Bronchus fibroblast of lung (primary cell): ENCODE measurements at places on chromosomes 13 and 19. TPM values are rescaled to one million over a fixed set of nuclear protein-coding genes. Genes with fewer than 3 reads are reported as not detected.

SLAIN1 gene
- total RNA-seq, result 0.15 and 0.17 TPM in 2 replicates

FCHO1 gene
- total RNA-seq, result 1.0 and 1.8 TPM in 2 replicates

MADCAM1 gene
- total RNA-seq, result 0.50 TPM in 1 of 2 replicates, not detected in the other

ZNF99 gene
- not detected in 2 replicates for total RNA-seq

AP1M2 gene
- 2.0 TPM in 1 of 2 replicates, not detected in the other for total RNA-seq

ZNF610 gene
- total RNA-seq, result 1.5 and 1.8 TPM in 2 replicates

GYS1 gene
- 28.7 and 30.8 TPM in 2 replicates for total RNA-seq

ZNF134 gene
- total RNA-seq, result 8.4 and 9.1 TPM in 2 replicates

CATSPERD gene
- total RNA-seq, result not detected in 2 replicates

ZNF223 gene
- 2.4 and 3.5 TPM in 2 replicates for total RNA-seq

NACC1 gene
- 73.7 and 79.7 TPM in 2 replicates for total RNA-seq

FUZ gene
- 30.1 and 31.8 TPM in 2 replicates for total RNA-seq

MEIOSIN gene
- not detected in 2 replicates for total RNA-seq

TGFB1 gene
- 7.1 and 7.7 TPM in 2 replicates for total RNA-seq

GAPDHS gene
- total RNA-seq, result not detected in 2 replicates

ACOD1 gene
- total RNA-seq, result not detected in 2 replicates

RGL3 gene
- total RNA-seq, result not detected in 2 replicates

LONP1 gene
- 98.4 and 109 TPM in 2 replicates for total RNA-seq

CYP4F3 gene
- not detected in 2 replicates for total RNA-seq

PRR36 gene
- total RNA-seq, result not detected in 2 replicates

ATCAY gene
- total RNA-seq, result under 0.01 and 0.67 TPM in 2 replicates

OR7A5 gene
- total RNA-seq, result not detected in 2 replicates

ZNF253 gene
- 2.7 and 4.2 TPM in 2 replicates for total RNA-seq

MCOLN1 gene
- total RNA-seq, result 5.2 and 8.0 TPM in 2 replicates

SMAD9 gene
- total RNA-seq, result 2.1 and 2.7 TPM in 2 replicates

PRODH2 gene
- not detected in 2 replicates for total RNA-seq

ZNF497 gene
- under 0.01 and 0.74 TPM in 2 replicates for total RNA-seq

ZNF667 gene
- total RNA-seq, result 1.0 and 1.3 TPM in 2 replicates

CCNE1 gene
- total RNA-seq, result 5.4 and 7.1 TPM in 2 replicates

C2CD4C gene
- 0.15 TPM in 1 of 2 replicates, not detected in the other for total RNA-seq

IRGC gene
- total RNA-seq, result not detected in 2 replicates

CHAF1A gene
- total RNA-seq, result 31.1 and 31.4 TPM in 2 replicates

MBD3L2 gene
- not detected in 2 replicates for total RNA-seq

TUBA3C gene
- total RNA-seq, result not detected in 2 replicates

VSTM2B gene
- not detected in 2 replicates for total RNA-seq

CPAMD8 gene
- total RNA-seq, result 0.45 and 0.50 TPM in 2 replicates

COL4A2 gene
- 125 and 127 TPM in 2 replicates for total RNA-seq

KLK1 gene
- total RNA-seq, result not detected in 2 replicates

PSPN gene
- 0.45 and 0.84 TPM in 2 replicates for total RNA-seq

OLFM4 gene
- total RNA-seq, result not detected in 2 replicates

VSTM1 gene
- not detected in 2 replicates for total RNA-seq

TBC1D17 gene
- total RNA-seq, result 26.3 and 26.6 TPM in 2 replicates
